ENCODE measurements at places on chromosomes 5 and 9.

DNA sequence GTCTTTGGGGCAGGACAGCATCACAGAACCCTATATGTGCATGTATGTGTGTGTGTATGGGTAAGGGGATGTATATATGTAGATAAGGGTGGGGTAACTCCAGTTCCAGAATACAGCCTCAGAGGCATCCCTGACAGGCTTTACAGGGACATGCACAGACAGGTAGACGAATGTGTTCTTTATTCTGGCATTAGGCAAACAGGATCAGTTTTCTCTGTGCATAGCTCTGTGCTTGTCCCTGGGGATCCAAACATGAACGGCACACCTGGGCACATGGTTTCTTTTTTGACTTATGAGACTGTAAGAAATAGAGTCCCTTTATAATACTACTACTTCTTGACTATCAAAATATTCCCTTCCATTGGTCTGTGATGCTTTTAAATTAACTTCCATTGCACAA, 120.6 kb downstream of the TRIO start:
- no peak for DNase-seq

GRCh38 chr5:111472096-111472495, 40.2 kb downstream of the STARD4 start:
- no peak for DNase-seq

DNA sequence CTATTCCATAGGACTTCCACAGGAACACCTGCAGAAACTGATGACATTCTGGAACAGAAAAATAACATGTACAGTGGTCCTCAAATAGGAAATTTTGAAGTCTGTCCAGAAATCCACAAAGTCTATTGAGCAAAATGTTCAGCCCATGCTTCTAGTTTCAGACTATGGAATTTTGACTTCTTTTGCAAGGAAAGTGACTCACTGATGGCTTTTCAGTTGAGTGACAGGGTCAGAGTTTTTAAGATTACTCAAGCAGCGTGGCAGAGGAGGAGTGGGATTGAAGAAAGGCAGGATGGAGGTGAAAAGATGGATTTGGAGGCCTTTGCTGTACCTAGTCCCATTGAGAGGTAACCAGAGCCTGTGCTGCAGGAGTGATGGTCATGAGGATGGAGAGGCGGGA, 151.5 kb downstream of the GOLPH3 start:
- DNase-seq = no peak

- no peak for DNase-seq
Observed at GRCh38 chr5:140011297-140011802, 31.7 kb downstream of the NRG2 start.

- DNase-seq = no peak
Observed at GRCh38 chr5:126542441-126542840, 52.6 kb downstream of the ALDH7A1 start.

DNA sequence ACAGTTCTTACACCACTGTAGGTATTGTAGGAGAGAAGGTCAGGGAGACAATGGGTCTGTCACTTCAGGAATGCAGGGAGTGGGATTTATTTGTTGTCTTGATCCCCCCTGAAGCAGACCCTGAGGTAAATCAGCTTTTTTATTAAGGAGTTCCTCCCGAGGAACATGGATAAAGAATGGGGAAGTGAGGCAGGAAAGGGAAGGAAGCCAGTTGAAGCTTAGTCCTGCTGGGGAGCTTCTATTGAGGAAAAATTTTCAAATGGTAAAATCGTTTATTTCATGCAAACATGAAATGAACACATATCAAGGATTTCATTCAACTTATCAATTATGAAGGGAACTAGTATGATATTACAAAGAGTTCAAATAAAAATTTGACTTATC, 318.6 kb upstream of the PIK3R1 start:
- DNase-seq = no peak

DNA sequence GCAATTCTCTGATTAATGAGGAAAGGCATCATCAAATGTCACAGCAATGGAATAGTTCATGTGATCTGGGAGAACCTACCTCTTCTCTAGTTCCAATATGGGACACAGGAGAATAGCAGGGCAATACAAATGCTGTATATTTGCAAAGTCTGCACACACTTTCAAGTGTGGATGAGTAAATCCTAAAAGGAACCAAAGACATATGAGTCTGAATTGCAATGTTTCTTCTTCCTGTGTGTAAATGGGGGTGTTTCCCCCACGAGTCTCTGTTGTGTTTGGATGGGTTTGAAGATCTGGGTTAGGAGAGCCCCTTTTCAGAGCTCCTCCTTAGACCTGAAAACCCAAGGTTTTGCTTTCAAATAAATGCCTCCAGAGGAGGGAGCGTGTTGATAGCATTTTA, 26.9 kb downstream of the SLC46A2 start:
- DNase-seq = no peak

GRCh38 chr5:157528036-157528632, 47.4 kb downstream of the ADAM19 start:
- DNase-seq = no peak

DNA sequence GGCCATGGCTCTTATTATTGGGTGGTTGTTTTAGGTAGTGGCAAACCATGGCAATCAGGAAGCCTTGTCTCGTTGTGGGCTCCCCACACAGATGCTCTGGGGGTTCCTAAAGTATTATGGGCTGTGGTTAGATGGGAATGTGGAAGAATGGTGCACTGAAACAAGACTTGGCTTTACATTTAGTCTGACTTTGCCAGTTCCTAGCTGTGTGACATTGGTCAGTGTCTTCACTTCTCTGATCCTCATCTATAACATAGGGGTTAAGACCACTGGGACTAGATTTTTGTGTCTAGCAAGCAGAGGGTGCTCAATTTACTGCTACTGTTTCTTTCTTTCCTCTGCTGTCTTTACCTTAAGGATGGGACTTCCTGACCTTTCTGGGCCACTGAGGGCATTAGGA, 149.5 kb downstream of the HSPA4 start:
- DNase-seq = no peak

DNA sequence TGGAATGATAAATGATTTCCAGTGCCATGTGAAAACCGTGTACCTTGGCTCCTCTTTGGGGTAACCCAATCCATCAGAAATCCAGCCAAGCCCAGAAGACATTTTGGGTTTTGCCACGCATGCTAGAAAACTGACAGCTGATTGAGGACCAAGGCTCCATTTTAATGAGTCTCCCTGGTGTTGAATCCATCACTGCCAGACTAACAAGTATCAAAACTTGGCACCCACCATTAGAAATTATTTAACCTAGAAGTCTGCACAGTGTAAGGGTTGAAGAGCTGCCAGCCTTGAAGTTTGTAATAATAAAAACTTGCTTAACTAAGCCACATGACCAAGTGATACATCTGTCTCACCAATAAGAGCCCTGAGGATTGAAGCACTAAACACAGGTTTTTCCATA, 369.9 kb downstream of the DNAH5 start:
- no peak for DNase-seq

GRCh38 chr5:103207011-103207410, 51.6 kb upstream of the MACIR start:
- no peak for DNase-seq

- DNase-seq = no peak
Observed at GRCh38 chr5:173623789-173624188, 7.3 kb upstream of the BOD1 start.

GRCh38 chr5:75351139-75351926, 14.3 kb downstream of the HMGCR start:
- no peak for DNase-seq

DNA sequence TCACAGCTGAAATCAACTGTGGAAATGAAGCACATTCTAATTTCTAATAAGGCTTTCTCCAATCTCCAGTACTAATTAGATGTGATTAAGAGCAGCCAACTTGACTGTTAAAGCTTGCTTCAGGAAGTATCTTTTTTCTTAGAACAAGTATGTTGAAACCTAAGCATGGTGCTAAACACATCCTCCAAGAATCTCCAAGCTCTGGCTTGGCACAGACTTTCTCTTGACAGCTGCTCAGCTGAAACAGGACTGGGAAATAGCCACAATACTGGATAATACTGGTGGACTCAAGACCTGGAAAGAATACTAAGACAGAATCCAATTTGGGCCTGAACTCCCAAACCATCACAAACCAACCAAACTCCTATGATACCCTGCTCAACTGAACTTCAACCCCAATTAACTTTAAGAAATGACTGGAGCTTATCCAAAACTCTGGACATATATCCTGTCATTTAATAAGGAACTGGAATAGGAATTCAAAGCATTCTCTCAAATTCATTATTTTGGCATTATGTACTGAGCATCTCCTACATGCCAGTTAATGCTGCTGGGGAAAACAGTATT, 16.2 kb downstream of the PRKAA1 start:
- no peak for DNase-seq

DNA sequence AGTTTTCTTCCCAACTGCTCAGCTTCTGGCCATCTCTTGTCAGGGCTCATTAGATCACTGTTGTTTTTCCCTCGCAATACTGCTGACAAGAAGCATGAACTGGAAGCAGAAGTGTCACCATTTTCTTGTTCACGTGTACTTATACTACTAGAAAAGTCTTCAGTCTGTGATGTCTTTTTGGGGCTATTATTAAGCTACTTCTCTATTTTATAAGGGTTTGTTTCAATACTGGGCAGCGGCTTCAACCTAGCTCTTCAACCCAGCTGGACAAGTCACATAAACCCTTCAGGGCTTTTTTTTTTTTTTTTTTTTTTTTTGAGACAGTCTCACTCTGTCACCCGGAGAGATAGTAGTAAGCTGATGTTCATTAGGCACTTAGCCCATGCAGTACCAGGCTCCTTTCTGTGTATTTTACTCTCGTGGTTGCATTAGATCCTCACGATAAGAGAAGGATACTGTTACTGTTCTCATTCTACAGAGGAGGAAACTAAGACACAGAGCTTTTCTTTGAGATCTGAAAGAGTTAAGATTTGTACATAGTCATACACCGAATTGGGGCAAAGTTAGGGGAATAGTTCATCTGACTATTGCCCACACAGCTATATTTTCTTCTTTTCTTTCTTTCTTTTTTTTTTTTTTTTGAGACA, 20.5 kb downstream of the RAPGEF1 start:
- DNase-seq = no peak

GRCh38 chr5:128965011-128965637, at the start of gene SLC27A6:
TSS of gene SLC27A6 (plus strand) at chr5:128965488. CDS start at chr5:128966138, 650 bp downstream.
- no peak for DNase-seq

- no peak for DNase-seq
Observed at GRCh38 chr5:150535611-150536010, 27.7 kb downstream of the NDST1 start.

DNA sequence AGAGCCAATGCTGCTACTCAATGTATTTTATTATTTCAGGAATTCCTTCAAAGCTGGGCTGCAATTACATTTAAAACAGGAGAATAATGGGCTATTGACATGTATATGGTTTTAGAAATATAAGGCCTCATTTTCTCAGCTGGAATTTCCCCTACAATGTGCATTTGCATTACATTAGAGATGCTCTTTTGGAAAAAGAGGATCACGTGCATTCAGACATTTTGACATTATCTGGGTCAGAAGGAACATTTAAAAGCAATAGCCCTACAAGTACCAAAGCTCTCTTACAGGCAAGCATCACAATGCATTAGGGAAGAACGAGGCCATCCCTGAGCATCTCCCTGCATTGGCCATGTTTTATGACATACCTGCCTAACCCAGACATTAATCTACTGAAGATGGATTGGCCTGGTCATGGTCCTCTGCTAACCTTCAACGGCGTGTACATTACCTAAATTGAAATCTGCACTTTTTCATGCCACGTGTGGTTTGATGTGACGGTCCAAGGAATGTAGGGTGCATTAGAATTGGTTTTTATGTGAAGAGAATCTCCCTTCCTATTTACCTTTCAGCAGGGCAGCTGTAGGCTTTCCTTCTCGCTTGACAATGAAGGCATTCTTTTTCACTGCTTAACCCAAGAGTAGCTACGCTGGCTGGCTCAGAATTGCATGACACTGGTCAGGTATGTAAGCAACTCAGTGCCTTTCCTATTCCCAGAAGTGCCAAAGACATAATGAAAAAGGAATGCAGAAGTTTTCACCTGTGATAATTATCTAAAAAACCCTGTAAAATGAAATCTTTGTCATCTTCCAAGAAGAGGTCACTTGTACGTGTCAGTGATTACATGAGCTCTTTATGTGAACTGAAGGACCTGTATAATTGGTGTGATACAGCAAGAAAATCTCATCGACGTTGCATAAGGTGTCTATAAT, 212.3 kb upstream of the MPDZ start:
- DNase-seq = no peak

DNA sequence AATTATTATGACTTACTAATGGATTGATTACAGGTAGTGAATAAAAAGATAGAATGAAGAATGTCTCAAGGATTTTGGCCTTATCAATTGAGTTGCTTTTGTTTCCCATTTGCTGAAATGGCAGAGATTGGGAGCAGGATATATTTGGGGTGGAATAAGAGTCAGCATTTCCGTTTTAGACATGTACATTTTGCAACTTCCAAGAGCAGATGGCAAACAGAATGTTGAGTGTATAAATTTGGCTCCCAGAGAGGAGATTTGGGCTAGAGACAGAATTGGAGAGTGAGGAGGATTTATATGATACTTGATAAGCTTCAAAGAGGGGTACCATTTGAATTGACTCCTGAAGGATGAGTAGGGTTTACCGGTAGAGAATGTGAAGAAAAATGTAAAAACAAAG, 437.9 kb upstream of the PAPPA start:
- DNase-seq = no peak

DNA sequence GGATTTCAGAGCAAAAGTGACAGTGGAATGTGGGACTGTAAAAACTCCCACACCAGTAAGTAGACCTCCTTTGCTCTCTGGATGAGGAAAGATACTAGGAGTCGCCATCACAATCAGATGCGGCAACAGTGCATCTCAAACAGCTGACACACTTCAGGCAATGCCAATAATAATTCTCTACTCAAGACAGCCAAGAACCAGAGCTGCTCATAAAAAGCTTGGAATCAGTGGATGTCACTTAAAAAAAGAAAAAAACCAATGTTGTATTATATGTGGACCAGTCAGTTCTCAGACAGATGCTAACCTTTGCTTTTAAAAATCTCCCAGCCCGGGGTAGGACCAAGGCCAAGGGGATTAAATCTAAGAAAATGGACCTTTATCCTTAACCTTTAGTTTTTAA, 185.0 kb downstream of the GNA14 start:
- no peak for DNase-seq

DNA sequence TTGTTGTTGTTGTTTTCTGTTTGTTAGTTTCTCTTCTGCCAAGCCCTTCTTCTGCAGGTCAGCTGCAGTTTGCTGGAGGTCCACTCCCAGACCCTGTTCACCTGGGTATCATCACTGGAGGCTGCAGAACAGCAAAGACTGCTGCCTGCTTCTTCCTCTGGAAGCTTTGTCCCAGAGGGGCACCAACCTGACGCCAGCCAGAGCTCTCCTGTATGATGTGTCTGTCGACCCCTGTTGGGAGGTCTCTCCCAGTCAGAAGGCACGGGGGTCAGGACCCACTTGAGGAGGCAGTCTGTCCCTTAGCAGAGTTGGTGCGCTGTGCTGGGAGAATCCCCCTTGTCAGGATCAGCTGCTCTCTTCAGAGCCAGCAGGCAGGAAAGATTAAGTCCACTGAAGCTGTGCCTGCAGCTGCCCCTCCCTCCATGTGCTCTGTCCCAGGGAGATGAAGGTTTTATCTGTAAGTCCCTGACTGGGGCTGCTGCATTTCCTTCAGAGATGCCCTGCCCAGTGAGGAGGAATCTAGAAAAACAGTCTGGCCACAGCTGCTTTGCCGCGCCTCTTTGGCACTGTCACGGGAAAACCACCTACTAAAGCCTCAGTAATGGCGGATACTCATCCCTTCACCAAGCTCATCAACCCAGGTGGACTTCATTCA, 299.2 kb downstream of the EDIL3 start:
- no peak for DNase-seq
